ENCODE measurements at places on chromosomes 13 and 19. TPM values are rescaled to one million over a fixed set of nuclear protein-coding genes. Genes with fewer than 3 reads are reported as not detected.

The SYCN gene
- total RNA-seq, result not detected

The RNF17 gene
- total RNA-seq, result not detected

The KLK4 gene
- not detected for total RNA-seq

DNA sequence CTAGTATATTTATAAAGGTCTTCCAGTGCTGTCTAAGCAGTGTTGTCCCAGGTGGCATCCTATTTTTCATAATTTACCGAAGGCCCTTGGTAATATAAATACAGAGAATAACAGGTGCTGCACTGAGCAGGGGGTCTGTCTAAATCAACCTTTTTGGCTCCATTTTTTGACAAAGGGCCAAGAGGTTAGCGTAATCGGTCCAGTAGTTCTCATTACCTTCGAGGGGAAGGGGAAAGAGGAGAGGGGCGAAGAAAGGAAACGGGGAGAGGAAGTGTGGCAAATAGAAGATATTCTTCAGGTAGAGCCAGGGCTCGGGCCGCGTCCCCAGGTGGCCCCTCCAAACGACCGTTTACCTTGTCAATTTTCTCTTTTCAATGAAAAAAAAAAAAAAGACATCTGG lies 749 bp upstream of the PAN3 start:
- no peak for DNase-seq

DNA sequence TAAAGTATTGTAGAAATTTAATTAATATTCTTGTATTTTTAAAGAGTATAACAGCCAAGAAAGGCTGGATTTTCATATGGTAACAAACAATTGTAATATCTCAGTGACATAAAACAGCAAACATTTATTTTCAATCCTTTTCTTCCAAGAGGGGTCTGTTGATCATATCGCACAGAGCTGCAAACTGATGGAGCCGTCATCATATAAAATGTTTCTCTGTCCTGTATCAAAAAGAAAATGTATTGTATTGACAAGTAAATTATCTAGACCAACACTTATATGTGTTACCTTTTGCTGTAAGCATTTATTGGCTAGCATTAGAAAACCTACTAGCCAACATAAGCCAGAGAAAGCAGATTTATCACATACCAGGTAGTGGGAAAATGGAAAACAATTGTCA lies 2861.4 kb upstream of the PCDH20 start:
- DNase-seq, result no peak

DNA sequence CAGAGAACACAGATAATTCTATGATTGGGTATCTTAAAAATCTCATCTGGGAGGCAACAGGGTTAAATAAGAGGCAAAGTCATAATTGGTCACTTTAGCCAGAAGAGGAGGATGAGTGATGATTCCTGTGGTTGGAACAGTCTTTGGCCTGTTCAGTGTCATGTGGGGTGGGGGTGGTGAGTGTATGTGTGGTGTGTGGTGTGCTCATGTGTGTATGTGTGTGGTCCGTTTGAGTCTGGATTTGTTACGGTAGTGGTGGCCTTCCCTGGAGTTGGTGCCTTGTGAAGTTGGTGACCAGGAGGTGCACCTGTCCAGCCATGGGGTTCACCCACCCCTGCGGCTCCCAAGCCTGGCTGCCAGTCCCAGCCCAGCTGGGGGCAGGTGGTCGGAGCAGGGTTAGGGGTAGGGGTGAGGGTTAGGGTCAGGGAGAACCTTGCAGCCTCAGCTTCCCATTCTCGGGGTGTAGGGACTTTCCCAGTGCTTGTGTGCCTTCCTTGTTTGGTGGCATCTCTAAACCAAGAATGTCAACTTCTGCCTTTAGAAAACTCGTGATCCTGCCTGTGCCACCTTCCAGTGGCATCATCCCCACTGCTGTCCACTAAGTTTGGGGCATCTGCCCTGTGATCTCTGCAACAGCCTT lies 97.5 kb downstream of the RAB20 start:
- no peak for DNase-seq
